ENCODE measurements at places on chromosomes 16 and 17.

GRCh38 chr16:9929313-9929712 lies 252.9 kb downstream of the GRIN2A start:
- no peak for DNase-seq

DNA sequence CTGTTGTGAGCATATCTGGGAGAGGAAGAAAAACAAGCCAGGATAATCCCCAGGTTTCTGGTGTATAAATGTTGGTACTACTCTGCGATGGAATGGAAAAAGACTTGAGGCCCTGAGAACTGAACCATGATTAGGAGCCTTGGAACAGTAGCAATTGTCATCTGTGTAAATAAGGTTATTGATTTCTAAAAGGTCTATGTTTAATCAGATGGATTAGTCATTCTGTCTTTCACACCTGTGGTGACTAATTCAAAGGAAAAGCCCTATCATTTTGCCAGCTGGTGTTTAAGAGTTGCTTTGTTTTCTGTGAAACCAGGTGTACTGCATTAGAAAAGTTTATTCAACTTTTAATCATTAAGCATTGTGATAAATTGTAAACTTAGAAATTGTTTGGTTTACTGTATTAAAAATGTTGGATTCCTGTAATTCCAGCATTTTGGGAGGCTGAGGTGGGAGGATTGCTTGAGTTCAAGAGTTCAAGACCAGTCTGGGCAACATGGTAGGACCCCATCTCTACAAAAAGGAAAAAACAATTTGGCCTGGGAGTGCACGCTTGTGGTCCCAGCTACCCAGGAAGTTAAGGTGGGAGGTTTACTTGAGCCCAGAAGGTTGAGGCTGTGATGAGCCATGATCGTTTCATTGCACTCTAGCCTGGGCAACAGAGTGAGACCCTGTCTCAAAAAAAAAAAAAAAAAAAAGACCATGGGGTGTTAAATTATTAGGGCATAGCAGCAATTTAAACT lies 29.0 kb upstream of the KPNB1 start:
- no peak for DNase-seq

DNA sequence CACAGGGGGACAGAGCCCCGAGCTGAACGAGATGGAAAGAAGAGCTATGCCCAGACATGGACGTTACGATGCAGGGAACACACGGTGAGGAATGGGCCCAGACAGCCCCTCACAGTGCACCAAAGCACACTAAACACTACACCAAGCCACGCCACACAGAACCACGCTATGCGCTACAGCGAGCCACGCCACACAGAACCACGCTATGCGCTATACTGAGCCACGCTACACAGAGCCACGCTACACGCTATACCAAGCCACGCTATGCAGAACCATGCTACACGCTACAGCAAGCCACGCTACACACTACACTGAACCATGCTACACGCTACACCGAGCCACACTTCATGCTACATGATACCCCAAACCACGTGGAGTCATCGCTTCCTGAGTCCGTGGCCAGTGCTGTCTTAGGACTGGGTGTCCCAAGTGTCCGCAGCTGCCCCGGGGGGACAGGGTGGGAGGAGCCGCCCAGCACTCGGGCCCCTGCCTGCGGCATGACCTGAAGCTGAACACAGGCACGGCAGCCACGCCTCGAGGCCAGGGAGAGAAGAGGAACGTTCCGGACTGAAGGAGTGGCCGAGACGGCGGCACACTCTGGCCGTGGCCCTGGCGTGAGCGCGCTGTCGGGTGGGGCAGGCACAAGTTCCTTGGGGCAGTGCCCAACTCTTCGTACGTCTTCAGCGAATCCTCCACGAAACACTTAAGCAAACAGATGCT lies 61.3 kb downstream of the LMF1 start:
- no peak for DNase-seq

DNA sequence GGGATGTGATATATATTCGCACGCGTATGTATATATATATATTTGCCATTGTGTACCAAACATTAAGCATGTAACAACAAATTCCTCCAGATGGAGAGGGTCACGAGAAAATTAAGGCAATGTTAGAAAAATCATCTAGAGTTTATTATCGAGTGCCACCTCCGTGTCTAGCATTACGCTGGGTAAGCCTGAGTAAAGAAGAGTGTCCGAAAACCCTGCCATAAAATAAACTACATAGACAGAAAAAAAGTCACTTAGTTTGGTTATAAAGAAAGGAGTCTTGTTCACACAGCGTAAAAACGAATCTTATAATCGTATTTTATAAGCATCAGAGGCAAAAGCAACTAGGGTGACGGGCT lies 644 bp upstream of the RHOT1 start:
- DNase-seq = no peak

DNA sequence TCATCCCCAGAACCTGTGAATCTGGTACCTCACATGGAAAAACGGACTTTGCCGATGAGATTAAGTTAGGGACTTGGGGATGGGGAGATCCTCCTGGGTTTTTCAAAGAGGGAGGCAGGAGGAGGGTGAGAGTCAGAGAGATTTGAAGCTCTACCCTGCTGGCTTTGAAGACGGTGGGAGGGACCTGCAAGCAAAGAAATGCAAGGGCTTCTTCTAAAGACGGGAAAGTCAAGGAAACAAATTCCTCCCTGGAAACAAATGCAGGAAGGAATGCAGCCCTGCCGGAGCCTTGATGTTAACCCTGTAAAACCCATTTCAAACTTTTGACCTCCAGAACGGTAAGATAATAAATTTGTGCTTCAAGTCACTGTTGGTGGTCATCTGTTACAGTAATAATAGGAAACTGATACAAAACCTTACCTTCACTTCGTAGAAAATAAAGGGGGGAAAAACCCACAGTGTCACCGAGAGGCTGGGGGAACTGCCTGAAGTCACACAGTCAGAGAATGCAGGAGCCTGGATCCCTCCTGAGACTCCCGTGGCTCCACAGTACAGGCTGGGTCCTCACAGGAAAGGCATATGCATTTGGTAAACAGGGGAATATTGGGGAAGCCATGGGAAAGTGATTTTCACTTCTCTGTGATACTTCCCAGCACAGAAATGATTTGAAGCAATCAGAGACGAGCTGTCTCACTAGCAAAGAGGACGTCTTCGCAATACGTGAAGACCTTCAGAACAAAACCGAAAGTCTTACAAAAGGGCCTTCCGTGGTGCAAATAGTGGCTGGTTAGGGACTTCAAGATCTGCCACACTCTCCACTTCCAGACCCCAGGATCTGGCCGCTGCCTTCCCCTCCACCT lies 58.9 kb upstream of the CLEC3A start:
- no peak for DNase-seq

GRCh38 chr17:5526821-5527598 lies 40.6 kb downstream of the MIS12 start:
- peak; percentile 93 for DNase-seq

DNA sequence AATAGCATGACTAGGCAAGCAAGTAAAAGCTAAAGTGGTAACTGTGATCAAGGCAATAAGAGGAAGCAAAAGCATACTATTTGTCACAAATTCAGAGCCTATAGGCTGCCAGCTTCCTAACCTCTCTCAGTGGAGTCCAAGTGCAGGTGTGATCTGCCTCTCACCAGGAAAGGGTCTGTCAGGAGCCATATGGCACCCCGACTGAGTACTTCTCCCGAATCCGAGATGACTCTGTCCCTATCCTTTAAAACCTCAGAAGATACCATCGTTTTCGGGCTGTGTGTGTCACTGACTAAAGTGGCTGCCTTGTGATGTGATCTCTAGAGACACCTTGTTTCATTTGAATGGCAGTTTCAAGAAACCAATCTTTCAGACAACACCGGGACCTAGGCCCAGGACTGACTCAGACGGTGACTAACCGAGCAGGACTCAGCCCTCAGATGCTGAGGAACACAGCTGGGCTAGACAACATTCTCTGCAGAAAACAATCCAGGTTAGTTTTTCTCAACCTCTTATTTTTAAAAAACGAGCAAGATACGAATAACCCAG lies 63.6 kb downstream of the SMG6 start:
- peak; percentile 93 for DNase-seq

DNA sequence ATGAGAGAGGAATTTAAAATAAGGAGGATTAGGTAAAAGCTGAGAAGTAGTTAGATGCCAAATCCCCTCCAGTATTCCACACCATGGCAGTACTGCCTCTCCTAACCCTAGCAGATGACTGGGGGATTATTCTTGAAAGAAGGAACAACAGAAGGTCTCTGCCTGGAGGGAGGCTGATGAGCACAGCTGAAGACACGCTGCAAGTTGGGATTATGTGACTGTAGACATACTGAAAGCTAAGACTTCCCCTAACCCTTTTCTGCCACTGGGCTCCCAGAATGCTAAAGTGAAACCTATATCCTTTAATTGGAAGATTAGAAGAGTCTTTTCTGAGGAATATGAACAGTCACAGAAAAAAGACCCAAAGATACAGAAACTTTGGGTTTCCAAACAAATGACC lies 27.7 kb upstream of the SLC46A1 start:
- DNase-seq = no peak

GRCh38 chr17:82524540-82524939 lies 5.0 kb downstream of the FOXK2 start:
- no peak for DNase-seq

DNA sequence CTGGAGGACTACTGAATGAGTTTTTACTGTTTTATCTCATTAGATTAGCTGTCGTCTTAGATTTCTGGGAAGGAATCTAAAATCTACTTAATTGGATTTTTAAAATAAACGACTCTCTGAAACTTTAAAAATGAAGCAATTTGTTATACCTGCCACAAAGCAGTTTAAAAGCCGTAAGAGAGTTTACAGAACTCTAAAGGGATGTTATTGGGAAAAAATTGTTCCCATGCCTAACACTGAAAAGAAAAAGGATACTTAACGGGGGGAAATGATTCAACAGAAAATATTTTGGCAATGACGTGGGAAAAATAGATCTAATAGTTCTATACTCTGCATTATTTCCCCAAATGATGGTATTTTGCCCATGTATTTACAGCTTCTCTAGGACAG lies 27.0 kb downstream of the ARHGAP17 start:
- no peak for DNase-seq

DNA sequence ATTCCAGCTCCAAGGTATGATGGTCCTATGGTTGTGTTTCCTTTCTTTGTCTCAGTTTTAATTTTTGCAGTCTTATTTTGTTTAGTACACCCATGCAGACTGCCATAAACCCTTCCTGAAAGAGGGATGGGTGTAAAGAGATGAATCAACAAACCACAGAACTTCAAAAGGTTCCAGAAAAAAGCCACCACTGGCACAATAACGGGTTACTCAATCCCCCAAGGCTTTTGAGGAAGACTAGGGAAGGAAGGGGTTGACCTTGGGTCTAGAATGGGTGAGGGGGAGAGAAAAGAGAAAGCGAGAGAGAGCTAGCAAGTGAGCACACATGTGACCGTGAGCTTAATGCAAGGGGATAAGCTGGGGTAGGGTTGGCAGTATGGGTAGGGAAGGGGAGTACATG lies 168.1 kb downstream of the XYLT1 start:
- peak; percentile 14 for DNase-seq

- no peak for DNase-seq
Observed at GRCh38 chr16:80741724-80742123, 62.7 kb downstream of the CDYL2 start.

DNA sequence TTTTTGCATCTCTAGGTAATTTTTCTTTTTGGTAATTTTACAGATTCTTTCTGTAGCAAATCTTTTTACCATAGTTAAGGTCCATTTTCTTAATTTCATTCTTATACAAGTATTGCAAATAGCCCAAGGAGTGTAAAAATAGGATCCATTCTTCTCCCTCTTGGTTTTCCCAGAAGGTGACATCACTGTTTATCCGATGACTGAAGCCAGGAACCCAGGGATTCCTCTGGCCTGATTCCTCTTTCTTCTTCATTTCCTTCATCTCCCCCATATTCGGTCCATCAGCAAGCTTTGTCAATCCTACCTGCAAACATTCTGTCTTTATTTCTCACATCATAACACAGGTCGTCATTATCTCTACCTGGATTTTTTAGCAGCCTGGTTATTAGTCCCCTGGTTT lies 5.3 kb downstream of the RBBP6 start:
- peak; percentile 38 for DNase-seq

- no peak for DNase-seq
Observed at GRCh38 chr17:50511058-50511457, 2.8 kb downstream of the MYCBPAP start.

GRCh38 chr17:3695723-3696411 lies at the start of gene P2RX5:
Gene P2RX5, minus strand, starts transcription at chr17:3696155. Its CDS starts 150 bp downstream, at chr17:3696005.
- no peak for DNase-seq

DNA sequence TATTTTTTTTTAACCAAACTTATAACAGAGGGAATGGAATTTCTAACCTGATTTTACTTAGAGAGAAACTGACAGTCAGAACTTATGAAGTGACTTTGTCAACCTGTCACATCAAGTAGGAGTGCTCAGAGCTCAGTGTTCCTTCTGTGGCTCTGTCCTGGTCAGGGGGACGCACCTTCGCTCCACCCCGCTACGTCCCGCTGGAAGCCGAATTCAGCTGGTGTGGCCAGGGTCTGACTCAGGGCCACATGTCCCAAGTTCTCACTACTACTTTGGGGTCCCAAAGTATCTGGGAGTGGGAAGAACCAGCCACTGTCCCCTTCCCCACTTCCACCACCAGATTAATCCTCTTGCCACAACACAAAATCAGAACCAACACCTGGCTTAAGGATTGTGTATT lies 51.4 kb downstream of the C16orf78 start:
- no peak for DNase-seq

- DNase-seq = no peak
Observed at GRCh38 chr16:72657164-72657563, 390.8 kb downstream of the ZFHX3 start.

- DNase-seq = no peak
Observed at GRCh38 chr16:22314661-22315626, 17.7 kb downstream of the POLR3E start.

- DNase-seq = no peak
Observed at GRCh38 chr16:67733734-67734470, 14.8 kb upstream of the GFOD2 start.

- no peak for DNase-seq
Observed at GRCh38 chr17:33967608-33968349, 287.3 kb upstream of the CCL2 start.

DNA sequence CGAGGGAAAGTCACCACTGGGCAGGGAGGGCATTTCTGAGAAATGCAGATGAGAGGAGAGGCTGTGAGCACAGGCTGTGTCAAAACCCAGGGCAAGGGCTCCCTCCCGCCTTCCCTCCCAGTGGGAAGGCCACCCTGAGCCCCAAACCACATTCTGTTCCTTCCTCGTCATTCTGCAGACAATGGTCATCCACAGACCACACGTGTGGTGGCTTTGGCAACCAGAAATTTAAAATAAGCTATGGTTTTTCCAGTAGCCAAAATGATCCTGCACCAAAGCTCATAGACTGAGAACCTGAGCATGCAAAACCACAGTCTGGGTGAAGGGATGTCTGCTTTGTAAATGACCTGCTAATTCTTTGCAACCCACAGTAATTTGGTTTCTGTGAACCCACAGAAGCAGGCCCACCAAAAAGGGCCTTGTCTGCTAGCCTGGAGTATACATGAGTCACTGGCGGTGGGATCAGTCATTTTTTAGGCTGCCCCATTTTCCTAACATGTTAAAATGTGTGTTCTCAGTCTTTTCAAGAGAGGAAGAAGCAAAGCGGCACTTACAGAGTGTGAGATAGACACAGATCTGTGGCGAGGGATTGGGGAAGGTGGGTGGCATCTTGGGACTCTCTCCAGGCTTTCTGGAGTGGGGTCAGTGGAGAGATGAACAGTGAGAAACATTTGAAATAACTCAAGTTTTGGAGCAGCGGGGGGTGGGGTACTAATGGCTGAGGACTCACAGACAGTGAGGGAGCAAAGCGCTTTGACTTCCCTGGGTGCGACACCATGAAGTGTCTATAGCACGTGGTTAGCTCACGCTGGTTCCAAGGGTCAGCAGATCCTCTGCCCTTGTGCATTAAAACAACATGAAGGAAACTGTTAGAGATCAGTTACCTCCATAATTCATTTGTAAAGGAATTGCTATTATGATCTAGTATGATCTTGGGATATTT lies 20.5 kb downstream of the GRB7 start:
- DNase-seq = peak; percentile 67

Measured in astrocyte of the spinal cord (primary cell).